ENCODE measurements at places on chromosomes 11 and 22.

DNA sequence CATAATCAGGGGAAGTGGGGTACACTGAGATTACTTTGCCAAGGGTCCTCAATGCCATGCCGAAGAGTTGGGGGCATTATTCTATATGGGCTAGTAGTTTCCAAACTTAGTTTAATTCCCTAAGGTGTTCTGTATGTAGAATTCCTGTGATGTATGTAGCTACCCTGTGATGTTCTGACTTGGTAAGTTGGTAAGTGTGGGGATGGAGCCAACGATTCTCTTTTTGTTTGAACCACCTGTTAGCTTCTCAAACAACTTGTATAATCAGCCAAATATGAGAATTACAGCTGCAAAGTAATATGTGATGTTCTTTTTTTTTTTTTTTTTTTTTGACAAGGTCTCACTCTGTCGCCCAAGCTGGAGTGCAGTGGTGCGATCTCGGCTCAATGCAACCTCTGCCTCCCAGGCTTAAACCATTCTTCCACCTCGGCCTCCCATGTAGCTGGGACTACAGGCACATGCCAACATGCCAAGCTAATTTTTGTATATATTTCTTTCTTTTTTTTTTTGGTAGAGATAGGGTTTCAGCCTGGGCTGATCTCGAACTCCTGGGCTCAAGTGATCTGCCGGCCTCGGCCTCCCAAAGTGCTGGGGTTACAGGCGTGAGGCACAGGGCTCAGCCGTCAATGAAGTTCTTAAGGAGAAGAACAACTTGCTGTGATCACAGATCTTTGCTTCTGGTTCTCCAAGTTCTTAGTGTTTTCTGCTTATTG, 315.2 kb upstream of the CCDC90B start:
- no peak for DNase-seq

DNA sequence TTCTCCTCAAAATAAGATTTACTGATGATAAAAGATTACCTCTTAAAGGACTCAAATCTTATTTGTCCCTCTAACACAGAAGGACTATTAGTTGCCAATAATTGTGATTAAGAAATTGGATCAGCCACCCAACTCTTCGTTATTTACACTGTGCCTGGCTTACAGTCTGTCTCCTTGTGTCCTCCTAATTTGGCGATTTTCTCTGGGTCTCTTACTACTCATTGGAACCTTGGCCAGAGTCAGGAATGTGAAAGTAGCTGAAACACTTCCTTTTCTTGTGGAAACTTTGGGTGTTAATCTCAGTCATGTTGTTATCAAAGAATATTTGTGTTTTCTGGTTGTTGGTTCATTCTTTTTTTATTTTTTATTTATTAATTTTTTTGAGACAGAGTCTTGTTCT, 83.2 kb downstream of the TEAD1 start:
- no peak for DNase-seq

GRCh38 chr11:37642296-37642695, 1044.3 kb upstream of the RAG2 start:
- DNase-seq = no peak

- DNase-seq = no peak
Measured at GRCh38 chr11:113505541-113506375, 30.6 kb upstream of the DRD2 start.

GRCh38 chr11:4018641-4019040, 76.0 kb upstream of the RRM1 start:
- no peak for DNase-seq

DNA sequence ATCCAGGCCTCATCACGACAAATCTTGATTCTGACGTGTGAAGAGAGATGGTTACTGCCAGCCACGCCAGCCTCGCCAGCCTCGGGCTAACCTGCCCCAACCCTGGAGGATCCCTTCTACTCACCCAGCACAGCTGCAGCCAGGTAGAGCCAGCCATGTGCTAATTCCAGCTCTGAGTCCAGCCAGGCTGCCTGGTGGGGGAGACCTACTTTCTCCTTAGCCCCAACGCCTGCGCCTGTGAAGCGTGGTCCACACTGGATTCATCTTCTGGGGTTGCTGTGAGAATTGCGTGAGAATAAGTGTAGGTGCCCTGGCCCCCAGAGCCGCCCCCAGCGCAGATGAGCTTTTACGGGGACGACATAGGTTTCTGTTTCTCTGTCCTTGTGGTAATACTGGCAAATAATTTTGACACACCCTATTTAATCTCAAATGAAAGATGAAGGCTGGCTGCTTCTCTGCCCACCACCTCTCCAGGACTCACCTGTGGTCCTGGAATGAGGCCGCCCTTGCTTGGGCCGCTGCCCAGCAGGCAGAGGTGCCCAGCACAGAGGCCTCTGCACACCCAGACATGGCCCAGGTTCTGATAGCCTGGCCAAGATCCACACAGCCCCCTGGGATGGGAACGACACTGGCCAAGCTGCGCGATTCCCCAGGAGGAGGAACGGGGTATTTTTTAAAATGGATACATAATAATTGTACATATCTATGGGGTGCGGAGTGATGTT, 528.4 kb downstream of the TBC1D22A start:
- no peak for DNase-seq

GRCh38 chr11:21492931-21493330, 700.0 kb upstream of the ANO5 start:
- no peak for DNase-seq

GRCh38 chr11:27282806-27283205, 80.2 kb downstream of the CCDC34 start:
- DNase-seq = no peak

DNA sequence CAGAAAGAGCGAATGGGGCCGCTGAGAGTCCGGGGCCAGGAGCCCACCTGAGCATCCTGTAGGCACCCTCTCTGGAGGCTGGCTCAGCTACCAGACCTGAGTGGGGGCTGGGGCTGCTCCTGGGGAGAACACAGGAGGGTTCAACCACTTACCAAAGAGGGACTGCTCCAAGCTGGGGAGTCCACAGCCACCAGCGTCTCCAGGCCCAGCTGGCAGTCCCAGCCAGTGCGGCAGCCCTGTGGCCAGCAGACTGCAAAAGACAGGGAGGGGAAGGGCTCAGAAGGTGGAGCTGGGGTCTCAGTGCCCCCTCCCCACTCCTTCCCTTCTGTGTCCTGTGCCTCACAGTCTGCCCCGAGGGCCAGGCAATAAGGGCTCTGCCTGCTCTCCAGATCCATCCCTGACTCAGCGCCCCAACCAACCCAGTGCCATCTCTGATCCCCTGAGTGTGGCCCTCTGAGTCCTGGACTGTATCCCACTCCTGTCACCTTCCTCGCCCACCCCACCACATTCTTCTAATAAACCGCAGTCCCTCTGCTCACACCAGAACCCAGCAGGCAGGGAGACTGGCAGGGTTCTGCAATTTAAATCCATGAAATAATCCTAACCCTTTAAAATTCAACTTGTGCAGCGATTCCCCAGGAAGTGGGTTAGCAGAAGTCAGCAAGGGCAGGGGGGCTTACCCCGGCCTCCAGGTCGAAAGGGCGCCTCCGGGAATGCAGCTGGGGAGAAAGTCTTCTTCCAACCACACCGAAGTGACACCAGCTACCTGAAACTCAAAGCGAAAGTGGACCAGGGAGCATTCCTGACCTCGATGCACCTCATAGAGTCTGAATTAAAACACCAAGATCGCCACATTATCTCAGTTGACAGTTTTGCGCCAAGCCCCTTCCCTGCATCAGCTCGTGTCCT, 13.3 kb downstream of the CHST1 start:
- no peak for DNase-seq

GRCh38 chr11:131683666-131684065, 313.3 kb downstream of the NTM start:
- DNase-seq = no peak

DNA sequence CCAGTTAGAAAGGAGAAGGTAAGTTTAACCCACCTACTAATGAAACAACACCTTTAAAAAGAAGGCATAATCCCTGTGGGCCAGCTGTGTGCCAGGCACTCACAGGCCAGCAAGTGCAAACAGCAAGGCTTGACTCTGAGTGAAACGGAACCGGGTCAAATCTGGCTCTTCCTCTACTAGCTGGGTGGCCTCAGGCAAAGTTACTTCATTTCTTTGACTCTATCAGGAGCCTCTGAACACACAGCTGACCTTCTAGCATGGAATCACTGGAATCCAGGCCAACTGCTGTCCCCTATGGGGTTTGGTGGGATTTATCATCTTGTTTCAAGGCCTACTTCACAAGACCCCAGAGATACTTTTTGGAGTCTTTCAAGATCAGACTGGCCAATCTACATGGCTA, 3.3 kb downstream of the RAB38 start:
- no peak for DNase-seq

DNA sequence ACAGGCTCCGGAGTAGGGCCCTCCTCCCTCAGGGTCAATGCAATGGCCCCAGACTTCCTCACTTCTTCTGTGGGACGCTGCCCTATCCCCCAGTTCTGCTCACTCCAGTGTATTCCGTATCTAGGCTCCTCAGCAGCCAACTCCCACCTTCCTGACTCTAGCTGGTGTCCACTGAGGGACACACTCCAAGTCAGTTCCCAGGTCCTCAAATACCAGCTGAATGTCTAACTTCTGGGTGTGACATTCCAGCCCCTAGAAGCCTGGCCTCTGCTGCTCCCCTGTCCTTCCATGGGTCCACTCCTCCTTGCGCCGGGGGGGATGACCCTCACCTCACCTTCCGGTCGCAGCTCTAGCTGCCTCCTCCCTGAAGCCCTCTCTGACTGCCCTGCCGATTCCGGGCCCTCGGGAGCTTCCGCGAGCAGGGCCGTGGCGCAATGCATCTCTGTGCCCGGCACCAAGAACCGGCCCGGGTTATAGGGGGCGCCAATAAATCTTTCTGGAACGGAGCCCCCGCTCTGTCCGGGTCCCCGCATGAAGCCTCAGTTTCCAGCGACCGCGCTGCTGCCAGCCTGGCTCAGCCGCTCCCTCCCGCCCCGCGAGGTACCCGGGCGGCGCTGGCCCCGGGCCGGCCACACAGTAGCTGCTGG, 15.4 kb downstream of the BAD start:
- DNase-seq = no peak

DNA sequence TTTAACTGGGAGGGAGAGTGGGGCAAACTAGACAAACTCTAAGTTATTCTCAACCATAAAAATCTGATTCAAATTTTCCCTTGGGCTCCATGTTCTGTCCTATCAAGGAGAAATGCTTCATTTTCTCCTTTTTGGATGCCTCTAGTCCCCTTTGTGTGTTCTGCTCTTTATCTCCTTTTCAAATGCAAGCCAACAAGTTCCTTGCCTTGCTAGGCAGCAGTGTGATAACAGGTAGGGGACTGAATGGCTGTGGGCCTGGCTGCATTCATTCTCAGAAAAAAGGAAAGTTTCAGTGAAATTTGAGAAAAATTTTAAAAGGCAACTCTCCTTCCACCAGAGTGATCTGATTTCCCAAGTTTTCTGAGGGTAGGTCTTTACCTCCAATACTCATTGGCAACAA, 26.9 kb upstream of the MMP8 start:
- no peak for DNase-seq

DNA sequence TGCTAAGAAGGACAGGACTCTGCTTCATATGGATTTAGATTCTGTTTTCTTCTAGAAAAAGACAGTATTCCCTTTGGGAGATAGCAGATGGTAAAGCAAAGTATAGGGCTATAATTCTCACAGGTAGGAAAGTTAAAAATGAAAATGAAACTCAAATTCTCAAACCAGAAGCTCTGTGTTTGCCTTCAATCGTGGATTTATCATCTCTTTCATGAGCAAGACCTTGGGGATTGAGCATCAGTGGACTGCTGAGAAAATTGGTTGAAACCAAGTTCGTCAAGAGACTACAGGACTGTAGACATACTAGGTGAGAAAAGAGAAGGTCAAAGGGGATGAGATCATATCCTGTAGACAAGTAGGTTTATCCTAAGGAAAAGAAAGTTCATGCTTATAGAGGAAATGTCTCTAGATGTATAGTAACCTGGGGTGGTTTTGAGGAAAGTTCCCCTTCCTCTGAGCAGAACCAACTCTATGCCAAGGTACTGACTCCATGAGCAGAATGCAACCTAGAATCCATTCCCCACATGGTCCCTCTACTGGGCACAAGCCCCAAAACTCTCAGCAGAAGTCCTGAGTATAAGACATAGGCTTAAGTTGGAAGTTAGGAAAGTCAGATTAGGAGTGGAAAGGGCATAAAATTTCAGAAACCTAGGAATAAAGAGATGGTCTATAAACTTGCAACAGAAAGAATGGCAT, 46.5 kb downstream of the SLC5A12 start:
- DNase-seq = no peak

- DNase-seq = no peak
Measured at GRCh38 chr11:35549787-35550186, 24.4 kb upstream of the PAMR1 start.

DNA sequence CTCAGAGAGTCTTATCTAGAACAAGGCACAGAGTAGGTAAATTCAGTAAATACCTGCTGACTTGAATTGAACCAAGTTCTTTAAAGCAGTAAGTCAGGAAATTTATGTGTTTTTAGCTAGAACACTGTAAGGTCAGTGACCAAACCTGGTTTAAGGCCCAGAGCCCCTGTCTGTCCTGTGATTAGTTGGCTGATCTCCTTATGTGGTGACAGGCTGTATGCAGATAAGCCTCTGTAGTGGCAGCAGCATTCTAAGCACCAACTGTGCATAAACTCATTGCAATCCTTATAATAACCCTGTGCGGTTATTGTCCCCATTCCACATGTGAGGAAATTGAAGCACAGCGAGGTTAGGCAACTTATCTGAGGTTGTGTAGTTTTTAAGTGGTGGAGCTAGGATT, 40.5 kb downstream of the FBXO7 start:
- DNase-seq = no peak

DNA sequence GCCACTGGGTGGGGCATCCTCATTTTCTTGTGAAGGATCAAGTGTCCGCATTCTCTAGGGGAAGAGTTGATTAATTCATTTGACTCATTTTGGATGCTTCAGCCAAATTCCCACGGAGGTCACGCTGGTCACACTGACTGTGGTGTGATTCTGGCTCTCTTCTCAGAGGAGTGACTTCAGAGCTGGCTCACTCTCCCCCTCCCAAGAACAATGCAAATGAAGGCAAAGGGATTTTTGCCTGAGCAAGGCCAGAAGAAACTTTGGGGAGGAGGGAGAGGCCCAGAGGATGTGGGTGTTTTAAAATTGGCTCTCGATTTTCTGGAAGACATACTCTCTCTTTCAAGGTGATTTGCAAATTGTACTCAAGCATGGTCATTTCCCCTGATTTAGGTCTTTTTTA, 51.1 kb upstream of the LMO2 start:
- no peak for DNase-seq

- DNase-seq = no peak
Measured at GRCh38 chr11:986952-987305, 49.6 kb downstream of the MUC6 start.

GRCh38 chr22:19036523-19037273, 85.5 kb downstream of the DGCR2 start:
- DNase-seq = no peak

Data from activated T-helper 1 cell treated with Interleukin-2 at 50 U/mL for 16 hours (primary cell).